ENCODE measurements at places on chromosomes 2 and 18.
A peak's percentile ranks its signal among the peaks of the same experiment; 100 is the strongest.

GRCh38 chr18:2337552-2338141, 233.7 kb downstream of the METTL4 start:
- DNase-seq: peak; percentile 27

- peak; percentile 35 for DNase-seq
Observed at GRCh38 chr2:32632089-32632488, 4.2 kb downstream of the TTC27 start.

DNA sequence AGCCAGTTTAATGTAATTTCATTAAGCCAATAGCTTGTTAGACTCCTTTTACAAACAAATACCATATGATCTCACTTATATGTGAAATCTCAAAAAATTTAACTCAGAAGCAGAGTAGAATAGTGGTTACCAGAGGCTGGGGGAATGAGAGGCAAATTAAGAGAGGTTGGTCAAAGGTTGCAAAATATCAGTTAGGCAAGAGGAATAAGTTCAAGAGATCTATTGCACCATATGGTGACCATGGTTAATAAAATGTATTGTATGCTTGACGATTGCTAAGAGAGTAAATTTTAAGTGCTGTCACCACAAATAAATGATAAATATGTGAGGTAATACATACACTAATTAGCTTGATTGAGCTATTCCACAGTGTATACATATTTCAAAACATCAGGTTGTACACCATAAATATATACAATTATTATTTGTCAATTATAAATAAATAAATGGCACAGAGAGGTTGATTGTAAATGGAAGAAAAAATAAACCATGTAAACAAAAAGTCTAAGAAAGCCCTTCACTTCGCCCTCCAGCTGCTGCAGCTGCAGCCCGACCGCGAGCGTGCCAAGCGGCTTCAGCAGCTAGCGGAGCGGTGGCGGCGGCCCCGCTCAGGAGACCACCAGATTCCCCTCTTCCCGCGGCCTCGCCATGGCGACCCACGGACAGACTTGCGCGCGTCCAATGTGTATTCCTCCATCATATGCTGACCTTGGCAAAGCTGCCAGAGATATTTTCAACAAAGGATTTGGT, 23.0 kb upstream of the ACTR2 start:
- no peak for DNase-seq

DNA sequence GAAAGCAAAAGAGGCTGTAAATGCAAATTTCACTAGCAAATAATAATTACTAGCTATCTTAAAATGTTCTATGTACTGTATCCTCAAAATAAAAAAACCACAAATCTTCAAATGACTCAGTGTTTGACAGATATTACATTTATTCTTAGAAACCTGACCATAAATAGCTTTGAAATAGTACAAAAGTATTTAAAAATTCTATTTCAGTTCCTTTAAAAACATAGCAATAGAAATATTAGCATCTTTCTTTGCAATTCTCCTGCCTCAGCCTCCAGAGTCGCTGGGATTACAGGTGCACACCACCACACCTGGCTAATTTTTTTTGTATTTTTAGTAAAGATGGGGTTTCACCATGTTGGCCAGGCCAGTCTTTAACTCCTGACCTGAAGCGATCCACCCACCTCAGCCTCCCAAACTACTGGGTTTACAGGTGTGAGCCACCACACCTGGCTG, 50.6 kb downstream of the MSH6 start:
- DNase-seq: no peak

DNA sequence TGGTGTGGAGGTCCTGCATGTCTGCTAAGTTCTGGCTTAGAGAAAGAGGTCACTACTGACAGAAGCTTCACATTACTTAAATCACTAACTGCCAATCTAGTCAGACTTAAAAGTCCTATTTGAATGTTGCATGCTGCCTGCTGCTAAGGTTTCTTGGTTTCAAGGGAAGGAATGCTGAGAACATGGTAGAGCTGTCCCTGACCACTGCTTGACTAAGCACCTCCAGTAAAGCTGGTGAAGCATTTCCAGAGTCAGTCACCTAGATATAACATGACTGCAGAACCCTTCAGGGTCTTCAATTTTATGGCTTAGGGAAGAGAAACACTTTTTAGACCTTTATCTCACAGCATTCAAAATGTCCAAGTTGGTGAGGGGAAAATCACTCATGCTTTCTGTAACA, 2178.3 kb upstream of the PIK3C3 start:
- no peak for DNase-seq

- no peak for DNase-seq
Observed at GRCh38 chr2:30729031-30729430, 78.2 kb downstream of the CAPN13 start.

DNA sequence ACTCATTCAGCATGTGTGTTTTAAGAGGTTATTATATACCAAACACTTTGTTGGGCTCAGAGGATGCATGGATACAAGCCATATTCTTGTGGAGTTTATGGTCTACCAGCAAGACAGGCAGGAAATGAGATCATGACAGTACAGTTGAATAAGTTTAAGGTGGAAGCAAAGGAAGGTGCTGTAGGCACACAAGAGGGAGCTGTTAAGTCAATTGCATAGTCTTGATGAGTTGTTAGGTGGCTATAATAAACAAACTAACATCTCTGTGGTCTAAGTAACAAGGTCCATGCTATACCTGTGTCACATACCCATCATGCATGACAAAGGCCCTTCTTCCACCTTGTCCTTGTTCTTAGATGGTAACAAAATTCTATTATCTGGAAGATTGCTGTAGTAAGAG, 538.3 kb downstream of the CNTNAP5 start:
- no peak for DNase-seq

DNA sequence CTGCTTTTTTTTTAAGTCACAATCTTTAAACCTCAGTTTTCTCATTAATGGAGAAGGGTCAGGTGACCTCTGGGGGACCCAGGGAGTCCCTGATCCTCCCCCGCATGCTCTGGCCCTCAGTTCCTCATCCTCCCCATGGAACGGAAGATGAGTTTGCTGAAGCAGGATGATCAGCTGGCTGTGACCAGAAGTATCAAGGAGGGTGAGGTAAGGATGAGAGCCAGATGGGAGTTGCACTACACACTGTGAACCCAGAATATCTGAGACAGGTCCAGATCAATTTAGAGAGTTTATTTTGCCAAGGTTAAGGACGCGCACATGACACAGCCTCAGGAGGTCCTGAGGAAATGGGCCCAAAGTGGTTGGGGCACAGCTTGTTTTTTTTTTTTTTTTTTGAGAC, 3.8 kb downstream of the CATIP start:
- DNase-seq: no peak

GRCh38 chr2:206693399-206694137, 24.6 kb downstream of the DYTN start:
- no peak for DNase-seq

DNA sequence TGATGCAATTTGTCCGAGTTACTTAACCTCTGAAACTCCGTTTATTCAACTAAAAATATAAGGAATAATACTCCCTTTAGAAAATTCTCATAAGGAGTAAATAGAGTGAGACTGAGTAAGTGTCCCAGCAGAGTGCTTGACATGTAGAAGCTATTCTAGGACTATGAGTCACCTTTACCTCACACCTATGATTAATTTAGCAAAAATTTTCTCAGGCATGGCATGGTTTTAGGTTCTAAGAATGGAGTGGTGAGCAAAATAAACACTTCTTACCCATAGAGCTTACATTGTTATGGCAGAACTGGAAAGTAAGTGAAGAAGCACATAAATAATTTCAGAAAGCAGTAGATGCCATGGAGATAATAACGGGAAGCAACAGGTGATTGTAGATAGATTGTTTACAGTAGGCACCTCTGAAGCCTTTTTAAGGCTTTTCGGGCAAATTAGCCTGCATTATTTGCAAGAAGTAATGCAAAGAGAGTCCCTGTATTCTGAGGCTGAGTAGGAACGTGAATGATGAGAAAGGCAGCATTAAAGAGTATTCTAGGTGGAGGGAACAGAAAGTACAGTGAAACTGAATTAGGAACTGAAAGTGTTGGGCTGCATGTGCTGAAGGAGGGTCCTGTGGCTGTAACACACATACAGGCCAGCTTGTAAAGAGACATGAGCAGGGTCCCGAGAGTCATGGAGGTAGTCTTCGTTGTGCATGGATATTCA, 209.2 kb downstream of the ZNF407 start:
- no peak for DNase-seq

- DNase-seq: no peak
Observed at GRCh38 chr2:10523406-10524189, 75.5 kb upstream of the ODC1 start.

DNA sequence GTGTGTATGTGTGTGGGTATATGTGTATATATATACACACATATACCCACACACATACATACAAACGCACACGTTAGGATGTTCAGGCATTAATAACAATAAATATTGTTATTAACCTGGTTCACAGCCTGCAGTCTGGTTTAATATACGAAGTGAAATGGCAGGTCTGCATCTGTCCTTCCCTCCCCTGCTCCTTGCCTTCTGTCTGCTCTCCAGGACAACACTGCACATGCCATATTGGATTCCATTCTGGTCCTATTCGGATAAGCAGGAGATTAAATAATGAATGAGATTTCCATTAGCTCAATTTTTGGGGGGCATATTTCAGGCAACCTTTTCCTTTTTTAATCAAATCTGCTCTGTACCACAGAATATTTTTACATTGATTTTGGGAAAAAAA, 158.0 kb downstream of the CELF4 start:
- DNase-seq: no peak

DNA sequence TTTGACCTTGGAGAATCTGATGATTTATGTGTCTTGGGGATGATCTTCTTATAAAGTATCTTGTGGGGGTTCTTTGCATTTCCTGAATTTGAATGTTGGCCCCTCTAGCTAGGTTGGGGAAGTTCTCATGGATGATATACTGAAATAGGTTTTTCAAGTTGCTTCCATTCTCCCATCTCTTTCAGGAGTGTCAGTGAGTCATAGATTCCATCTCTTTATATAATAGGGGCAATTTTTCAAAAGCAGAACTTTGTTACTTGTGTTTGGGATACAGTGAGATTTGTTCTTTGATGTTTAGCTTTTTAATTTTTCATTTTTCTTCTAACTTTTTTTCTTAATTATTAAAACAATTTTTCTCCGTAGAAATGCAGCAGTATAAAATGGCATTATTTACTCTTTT, 19.4 kb downstream of the TMEM87B start:
- no peak for DNase-seq

- DNase-seq: no peak
Observed at GRCh38 chr2:129901754-129902415, 77.6 kb upstream of the RAB6C start.

GRCh38 chr2:88880441-88880953, 189.0 kb downstream of the RPIA start:
- no peak for DNase-seq

GRCh38 chr2:46704041-46704440, 211.6 kb downstream of the MCFD2 start:
- DNase-seq: no peak

GRCh38 chr2:185316383-185316782, 422.2 kb upstream of the FSIP2 start:
- no peak for DNase-seq

- DNase-seq: no peak
Observed at GRCh38 chr18:24270358-24270936, 127.2 kb downstream of the OSBPL1A start.

Data from activated T-cell treated with anti-CD3 and anti-CD28 coated beads for 48 hours (primary cell).